A673 (cell line): ENCODE measurements at places on chromosomes 13 and 19. TPM values are rescaled to one million over a fixed set of nuclear protein-coding genes. Genes with fewer than 3 reads are reported as not detected.
A peak's percentile ranks its signal among the peaks of the same experiment; 100 is the strongest.

PRRG2 gene
- 1.5 and 1.9 TPM in 2 replicates for total RNA-seq

ZNF135 gene
- 7.0 and 8.2 TPM in 2 replicates for total RNA-seq

RPS28 gene
- 1,301 and 1,324 TPM in 2 replicates for total RNA-seq

ELSPBP1 gene
- 0.47 and 1.0 TPM in 2 replicates for total RNA-seq

DNA sequence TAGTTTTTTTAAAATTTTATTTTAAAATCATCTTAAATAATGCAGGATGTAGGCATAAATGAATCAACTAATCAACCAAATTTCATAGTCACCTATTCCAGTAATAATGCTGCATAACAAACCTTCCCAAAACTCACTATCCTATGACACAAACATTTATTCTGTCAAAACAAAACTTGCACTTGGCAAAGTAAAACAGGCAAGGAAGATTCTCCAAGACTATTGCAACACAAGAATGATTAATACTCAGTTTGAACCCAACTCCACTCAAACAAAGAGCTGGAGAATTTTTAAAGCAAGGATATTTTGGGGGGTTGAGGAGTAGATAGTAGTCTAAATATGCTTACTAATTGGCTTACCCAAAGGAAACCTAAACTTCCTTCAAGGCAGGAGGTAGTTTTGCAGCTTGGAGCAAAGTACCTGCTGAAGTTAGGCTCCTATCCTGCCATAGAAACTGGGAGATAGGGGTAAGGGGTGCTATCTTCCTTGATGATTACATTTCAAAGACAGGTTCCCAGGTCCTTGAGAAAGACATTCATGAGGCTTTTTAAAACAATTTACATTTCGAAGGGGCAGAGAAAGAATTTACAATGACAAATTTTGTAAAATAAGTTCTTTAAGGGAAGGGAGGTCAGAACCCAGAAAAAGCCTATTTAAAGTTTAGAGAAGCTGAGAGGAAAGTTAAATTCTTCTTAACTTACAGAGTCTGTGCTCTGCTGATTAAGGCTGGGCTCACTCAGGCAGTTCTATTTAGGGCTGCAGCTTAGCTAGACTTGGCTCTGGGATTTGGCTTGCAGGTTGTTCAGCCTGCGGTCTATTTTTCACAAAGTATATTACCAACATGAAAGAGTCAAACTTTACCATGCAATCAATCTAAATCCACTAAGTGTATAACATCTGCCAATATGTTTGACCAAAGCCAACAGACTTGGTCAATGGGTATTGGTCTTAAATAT, 549.0 kb downstream of the KCTD12 start:
- peaks cover 3% of the 10 kb centered on the region for H3K27me3 ChIP-seq
- no peaks in the 10 kb centered on the region for H3K36me3 ChIP-seq
- H3K4me1 ChIP-seq: no peaks in the 10 kb centered on the region
- H3K27ac ChIP-seq: no peak overlapping the region
- no peak for DNase-seq

GRCh38 chr13:54709546-54709945, 1680.9 kb downstream of the OLFM4 start:
- no peaks in the 10 kb centered on the region for H3K36me3 ChIP-seq
- H3K4me3 ChIP-seq: no peak overlapping the region

DNA sequence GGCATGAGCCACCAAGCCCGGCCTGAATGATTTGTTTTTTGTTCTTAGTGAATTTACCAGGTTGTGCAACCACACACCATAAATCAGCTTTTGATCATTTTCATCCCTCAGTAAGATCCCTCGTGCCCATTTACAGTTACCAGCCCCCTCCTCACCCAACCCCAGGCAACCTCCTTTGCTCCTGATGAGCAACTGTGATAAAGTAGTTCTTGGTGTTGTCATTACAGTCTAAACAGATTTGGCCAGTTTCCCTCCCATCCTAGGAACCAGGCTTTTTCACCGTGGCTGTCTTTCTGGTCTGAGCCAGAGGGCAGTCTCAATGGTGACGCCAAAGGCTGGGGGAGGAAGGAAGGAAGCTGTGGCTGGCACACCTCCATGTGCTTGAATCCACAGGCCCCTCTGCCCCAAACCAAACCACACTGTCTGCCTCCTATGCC, 61.2 kb upstream of the WDFY2 start:
- no peaks in the 10 kb centered on the region for H3K36me3 ChIP-seq
- H3K4me1 ChIP-seq: peaks cover 43% of the 10 kb centered on the region
- H3K4me3 ChIP-seq: no peak overlapping the region
- DNase-seq: peak; percentile 61

DNA sequence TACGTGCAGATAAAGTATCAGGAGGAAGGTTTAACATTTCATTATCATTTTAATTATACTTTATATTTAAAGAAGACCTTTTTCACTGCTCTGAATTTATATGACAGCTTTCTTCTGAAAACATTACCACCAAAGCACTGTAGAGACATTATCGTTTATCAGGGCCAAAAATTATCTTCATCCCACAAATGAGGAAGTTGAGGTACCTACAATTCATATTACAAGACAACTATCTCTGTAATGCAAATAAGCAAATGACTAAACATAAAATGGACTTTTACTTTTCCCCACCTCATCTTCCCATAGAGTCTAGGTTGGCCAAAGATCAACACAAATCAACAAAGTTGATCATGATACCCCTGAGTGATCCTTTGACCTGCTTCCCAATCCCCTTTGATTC, 30.9 kb upstream of the SMAD9 start:
- no peak overlapping the region for H3K4me3 ChIP-seq
- peaks cover under 1% of the 10 kb centered on the region for H3K4me1 ChIP-seq
- H3K27ac ChIP-seq: no peak overlapping the region
- no peak for DNase-seq
- H3K36me3 ChIP-seq: peaks cover 40% of the 10 kb centered on the region

GRCh38 chr19:12646551-12646950, 20.0 kb downstream of the MAN2B1 start:
- H3K27me3 ChIP-seq: no peaks in the 10 kb centered on the region
- no peak overlapping the region for H3K4me3 ChIP-seq
- no peak overlapping the region for H3K27ac ChIP-seq
- DNase-seq: no peak
- H3K36me3 ChIP-seq: no peaks in the 10 kb centered on the region

GRCh38 chr19:52170304-52170703, 1.1 kb downstream of the ZNF836 start:
- H3K4me1 ChIP-seq: no peaks in the 10 kb centered on the region
- H3K36me3 ChIP-seq: peaks cover 4% of the 10 kb centered on the region
- no peak overlapping the region for H3K27ac ChIP-seq
- no peak for DNase-seq
- peak overlapping the region; percentile 73 for H3K4me3 ChIP-seq
- no peaks in the 10 kb centered on the region for H3K27me3 ChIP-seq

DNA sequence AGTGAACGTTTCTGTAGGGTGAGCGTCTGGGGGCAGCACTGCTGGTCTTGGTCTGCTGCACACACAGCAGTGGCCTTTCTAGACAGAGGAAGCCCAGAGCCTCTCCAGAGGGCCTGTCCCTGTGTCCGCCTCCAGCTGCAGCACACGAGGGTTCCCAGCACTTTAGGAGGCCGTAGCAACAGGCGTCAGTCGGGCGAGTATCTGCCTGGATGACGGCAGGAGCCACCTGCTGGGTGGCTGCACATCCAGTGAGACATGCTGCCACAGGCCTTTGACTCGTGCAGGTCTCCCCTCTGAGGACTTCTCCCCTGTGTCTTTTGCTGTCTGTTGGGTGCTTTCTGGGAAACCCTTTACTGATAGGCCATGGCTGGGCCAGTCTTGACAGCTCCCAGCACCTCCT, 22.1 kb downstream of the AP2A1 start:
- DNase-seq: no peak
- no peaks in the 10 kb centered on the region for H3K4me1 ChIP-seq
- H3K36me3 ChIP-seq: peaks cover 11% of the 10 kb centered on the region
- H3K4me3 ChIP-seq: no peak overlapping the region
- H3K27me3 ChIP-seq: no peaks in the 10 kb centered on the region
- H3K27ac ChIP-seq: no peak overlapping the region

DNA sequence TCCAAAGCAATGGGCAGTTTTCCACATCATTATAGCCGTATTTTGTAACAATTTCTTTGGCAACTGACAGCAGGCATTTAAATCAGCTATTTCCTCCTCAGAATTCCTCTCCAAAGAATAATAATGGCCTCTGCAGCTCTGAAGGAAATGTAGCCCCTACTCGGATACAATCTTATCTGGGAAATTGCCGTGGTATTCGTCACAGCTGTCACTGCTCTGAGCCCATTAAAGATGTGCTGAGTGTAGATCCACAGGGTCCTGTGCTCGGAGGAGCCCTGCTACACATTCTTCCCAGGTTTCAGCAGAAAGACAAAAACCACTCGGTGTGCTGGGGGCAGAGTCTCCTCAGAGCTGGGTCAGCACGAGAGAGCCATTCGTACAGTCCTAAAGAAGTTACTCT, 33.1 kb downstream of the MZT1 start:
- H3K36me3 ChIP-seq: no peaks in the 10 kb centered on the region
- no peaks in the 10 kb centered on the region for H3K27me3 ChIP-seq
- no peak overlapping the region for H3K4me3 ChIP-seq
- H3K27ac ChIP-seq: no peak overlapping the region
- H3K4me1 ChIP-seq: peaks cover 6% of the 10 kb centered on the region

GRCh38 chr13:47120282-47120681, 223.4 kb upstream of the HTR2A start:
- H3K27me3 ChIP-seq: peaks cover 19% of the 10 kb centered on the region
- H3K27ac ChIP-seq: no peak overlapping the region
- H3K36me3 ChIP-seq: no peaks in the 10 kb centered on the region
- H3K4me3 ChIP-seq: no peak overlapping the region

DNA sequence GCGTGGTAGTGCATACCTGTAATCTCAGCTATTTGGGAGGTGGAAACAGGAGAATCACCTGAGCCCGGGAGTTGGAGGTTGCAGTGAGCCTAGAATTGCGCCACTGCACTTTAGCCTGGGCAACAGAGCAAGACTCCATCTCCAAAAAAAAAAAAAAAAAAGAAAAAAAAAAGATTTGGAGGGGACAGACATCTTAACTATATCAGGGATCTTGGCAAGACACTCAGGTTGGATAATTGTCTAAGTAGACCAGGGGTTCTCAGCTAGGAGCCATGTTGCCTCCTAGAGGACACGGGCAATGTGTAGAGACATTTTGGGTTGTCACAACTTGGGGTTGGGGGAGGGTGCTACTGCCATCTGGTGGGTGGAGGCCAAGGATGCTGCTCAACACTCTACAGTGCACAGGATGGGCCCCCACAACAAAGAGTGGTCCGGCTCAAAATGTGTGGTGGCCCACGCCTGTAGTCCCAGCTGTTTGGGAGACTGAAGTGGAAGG, 1.9 kb upstream of the ZNF580 start:
- H3K4me3 ChIP-seq: no peak overlapping the region
- no peaks in the 10 kb centered on the region for H3K27me3 ChIP-seq
- H3K36me3 ChIP-seq: no peaks in the 10 kb centered on the region
- peaks cover 26% of the 10 kb centered on the region for H3K4me1 ChIP-seq

GRCh38 chr13:42239161-42239560, 32.8 kb upstream of the AKAP11 start:
- no peaks in the 10 kb centered on the region for H3K36me3 ChIP-seq
- no peak for DNase-seq
- H3K4me1 ChIP-seq: no peaks in the 10 kb centered on the region
- H3K27me3 ChIP-seq: no peaks in the 10 kb centered on the region
- no peak overlapping the region for H3K27ac ChIP-seq
- H3K4me3 ChIP-seq: no peak overlapping the region

- H3K36me3 ChIP-seq: no peaks in the 10 kb centered on the region
- DNase-seq: no peak
- no peak overlapping the region for H3K27ac ChIP-seq
- H3K27me3 ChIP-seq: no peaks in the 10 kb centered on the region
Measured at GRCh38 chr13:32443111-32443510, 15.2 kb upstream of the N4BP2L1 start.

- DNase-seq: no peak
- peaks cover 8% of the 10 kb centered on the region for H3K4me1 ChIP-seq
- H3K36me3 ChIP-seq: peaks cover 4% of the 10 kb centered on the region
- H3K4me3 ChIP-seq: no peak overlapping the region
- no peak overlapping the region for H3K27ac ChIP-seq
- no peaks in the 10 kb centered on the region for H3K27me3 ChIP-seq
Measured at GRCh38 chr13:99256709-99257108, 1.5 kb downstream of the GPR18 start.

DNA sequence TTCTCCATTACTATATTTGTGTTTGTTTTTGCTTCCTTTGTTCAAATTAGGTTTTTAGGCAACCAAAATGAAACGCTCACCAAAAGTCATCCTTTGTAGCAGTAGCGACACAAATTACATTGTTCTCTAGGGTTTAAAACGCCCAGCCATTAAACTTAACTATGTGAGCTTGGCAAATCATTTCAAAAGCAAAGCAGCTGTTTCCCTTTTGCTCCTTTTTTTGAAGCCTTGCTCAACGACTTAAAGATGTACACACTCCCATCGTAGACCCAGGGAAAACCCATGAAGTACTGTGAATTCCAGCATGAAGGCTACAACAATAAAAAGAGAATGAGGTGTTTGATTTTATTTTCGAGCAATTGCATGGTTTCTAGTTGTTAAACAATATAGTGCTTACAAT, 106.7 kb downstream of the RAP2A start:
- H3K36me3 ChIP-seq: no peaks in the 10 kb centered on the region
- DNase-seq: peak; percentile 65
- no peak overlapping the region for H3K4me3 ChIP-seq

DNA sequence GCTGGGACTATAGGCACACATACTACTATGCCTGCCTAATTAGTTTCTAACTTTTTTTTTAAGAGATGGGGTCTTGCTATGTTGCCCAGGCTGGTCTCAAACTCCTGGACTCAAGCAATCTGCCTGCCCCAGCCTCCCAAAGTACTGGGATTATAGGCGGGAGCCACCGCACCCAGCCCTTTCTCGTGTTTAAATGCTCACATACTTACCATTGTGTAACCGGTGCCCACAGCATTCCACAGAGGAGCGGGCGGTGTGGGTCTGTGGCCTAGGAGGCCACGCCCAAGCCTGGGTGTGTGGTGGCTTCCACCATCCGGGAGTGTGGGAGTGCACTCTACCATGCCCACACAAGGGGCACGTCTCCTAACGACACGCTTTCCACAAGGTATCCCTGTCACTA, 7.7 kb downstream of the LMNB2 start:
- peaks cover under 1% of the 10 kb centered on the region for H3K4me1 ChIP-seq
- no peak overlapping the region for H3K27ac ChIP-seq
- H3K4me3 ChIP-seq: no peak overlapping the region

DNA sequence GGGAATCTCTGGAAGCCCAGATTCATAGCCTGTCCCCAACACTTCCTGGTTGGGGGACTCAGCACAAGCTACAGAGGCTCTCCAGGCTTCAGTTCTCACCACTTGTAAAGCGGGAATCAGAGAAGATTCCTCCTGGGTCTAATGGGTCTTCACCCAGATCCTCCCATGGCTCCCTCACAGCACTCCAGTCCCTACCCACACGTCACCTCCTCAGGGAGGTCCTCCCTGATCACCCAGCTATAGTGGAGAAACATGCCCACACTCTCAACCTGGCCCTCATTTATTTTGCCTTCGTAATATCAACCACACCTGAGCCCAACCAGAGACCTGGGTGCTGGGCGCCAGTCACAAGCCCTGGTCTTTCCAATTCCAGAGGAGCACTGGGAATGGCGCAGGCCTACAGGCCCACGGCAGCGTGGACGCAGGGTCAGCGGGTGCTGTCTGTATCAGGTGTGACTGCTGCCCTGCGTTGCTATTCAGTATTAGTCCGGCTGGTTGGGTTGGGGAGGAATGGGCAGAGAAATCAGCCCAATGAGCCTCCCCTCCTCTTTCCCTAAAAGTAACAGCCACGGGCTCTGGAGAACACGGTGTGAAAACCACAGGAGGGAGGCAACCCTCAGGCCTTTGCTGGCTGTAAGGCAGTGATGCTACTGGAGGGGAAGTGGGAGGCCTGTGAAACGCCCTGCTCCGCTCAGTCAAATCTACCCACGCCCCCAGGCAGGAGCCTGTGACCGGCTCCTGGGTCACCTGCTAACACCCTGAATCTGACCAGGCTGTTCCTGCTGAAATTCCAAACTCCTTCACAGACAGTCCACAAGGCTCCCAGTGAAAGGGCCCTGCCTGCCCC, 5.2 kb downstream of the AKT2 start:
- no peak overlapping the region for H3K4me3 ChIP-seq
- no peaks in the 10 kb centered on the region for H3K27me3 ChIP-seq
- H3K36me3 ChIP-seq: no peaks in the 10 kb centered on the region
- H3K4me1 ChIP-seq: peaks cover 54% of the 10 kb centered on the region
- H3K27ac ChIP-seq: peak overlapping the region; percentile 70
